ENCODE measurements at places on chromosomes 2 and 18. TPM values are rescaled to one million over a fixed set of nuclear protein-coding genes. Genes with fewer than 3 reads are reported as not detected.

DNA sequence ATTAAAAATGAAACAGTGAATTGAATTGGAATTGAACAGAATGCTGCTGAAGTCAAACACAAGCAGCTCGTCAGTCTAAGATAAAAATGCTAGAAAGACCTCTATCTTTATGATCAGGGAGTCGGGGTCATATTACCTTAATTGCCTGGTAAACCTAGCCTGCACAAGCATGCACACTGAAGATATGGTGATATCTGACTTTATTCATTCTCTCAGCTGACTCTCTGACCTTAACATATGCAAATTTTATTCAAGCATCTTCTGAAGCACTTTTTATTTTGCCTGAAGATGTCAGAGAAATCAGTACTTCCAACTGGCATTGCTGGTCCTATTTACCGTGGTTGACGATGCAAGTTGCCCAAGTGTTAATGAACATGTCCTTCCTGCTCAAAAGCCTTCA is 56.4 kb downstream of the DNER start:
- no peak for DNase-seq
- no peaks in the 10 kb centered on the region for H3K36me3 ChIP-seq
- no peak overlapping the region for H3K4me3 ChIP-seq
- no peaks in the 10 kb centered on the region for H3K4me1 ChIP-seq
- no peaks in the 10 kb centered on the region for H3K27me3 ChIP-seq
- no peak overlapping the region for H3K27ac ChIP-seq

KIF1A gene
- not detected for total RNA-seq

GPAT2 gene
- 3.9 TPM for total RNA-seq

DNA sequence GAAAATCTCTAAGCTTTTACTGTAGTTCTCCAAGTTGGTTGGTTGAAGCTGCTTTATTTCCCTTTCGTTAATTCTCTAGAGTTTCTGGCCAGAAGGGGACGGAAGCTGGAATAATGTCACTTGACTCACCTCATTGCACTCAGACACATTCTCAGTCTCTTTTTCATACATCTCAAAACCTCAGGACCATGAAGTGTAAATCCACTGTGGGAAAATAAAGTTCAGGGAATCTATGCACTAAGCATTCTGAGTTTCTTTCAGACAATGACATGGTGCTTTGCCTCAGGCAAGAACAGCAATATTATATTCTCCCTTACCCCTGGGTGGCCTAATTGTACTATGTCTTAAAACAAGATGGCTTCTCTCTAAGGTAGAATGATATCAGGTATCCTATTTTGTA is 167.8 kb downstream of the PRPF40A start:
- peak; percentile 87 for DNase-seq
- no peak overlapping the region for H3K27ac ChIP-seq
- no peak overlapping the region for H3K4me3 ChIP-seq
- no peaks in the 10 kb centered on the region for H3K36me3 ChIP-seq

ANKRD44 gene
- 4.9 TPM for total RNA-seq

DNA sequence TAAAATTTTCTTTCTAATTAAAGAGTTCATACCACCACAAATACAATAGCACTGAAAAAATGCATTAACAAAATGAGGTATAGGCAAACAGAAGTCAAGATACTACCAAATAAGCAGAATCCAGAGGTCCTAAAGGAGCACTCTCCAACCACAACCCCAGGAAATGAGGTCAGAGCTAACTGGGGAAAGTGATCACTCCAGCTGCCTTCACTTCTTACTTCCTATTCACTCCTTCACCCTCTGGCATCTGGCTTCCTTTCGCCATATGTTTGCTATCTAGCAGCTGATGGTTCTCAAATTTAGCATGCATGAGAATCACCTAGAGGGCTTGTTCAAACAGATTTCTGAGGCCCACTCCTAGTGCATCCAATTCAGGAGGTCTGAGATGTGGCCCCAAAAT is 212.6 kb upstream of the ACVR2A start:
- DNase-seq: peak; percentile 35
- H3K36me3 ChIP-seq: no peaks in the 10 kb centered on the region
- H3K4me1 ChIP-seq: no peaks in the 10 kb centered on the region
- H3K27me3 ChIP-seq: no peaks in the 10 kb centered on the region

FBXO41 gene
- total RNA-seq: 0.77 TPM

DNA sequence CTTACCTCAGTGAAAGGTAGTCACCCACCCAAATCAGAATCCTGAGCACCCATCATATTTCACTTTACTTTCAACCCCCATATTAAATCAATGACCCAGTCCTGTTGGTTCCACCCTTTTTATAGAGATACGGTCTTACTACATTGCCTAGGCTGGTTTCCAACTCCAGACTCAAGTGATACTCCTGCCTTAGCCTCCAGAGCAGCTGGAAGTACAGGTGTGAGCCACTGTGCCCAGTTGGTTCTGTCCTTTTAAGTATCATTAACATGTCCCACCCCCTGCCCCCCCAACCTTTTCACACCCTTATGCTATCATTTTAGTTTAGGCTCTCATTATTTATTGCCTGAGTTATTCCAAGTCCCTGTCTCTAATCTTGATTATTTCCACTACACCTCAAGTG is 28.7 kb downstream of the MSH6 start:
- H3K27ac ChIP-seq: no peak overlapping the region
- H3K4me1 ChIP-seq: peaks cover 6% of the 10 kb centered on the region
- H3K4me3 ChIP-seq: no peak overlapping the region
- peaks cover 6% of the 10 kb centered on the region for H3K36me3 ChIP-seq

CXCR1 gene
- not detected for total RNA-seq

ARL6IP6 gene
- total RNA-seq: 16.2 TPM

SP140 gene
- 0.33 TPM for total RNA-seq

GRCh38 chr2:74735564-74735963 is 81.5 kb downstream of the SEMA4F start:
- H3K27ac ChIP-seq: no peak overlapping the region
- H3K4me3 ChIP-seq: no peak overlapping the region
- peaks cover 11% of the 10 kb centered on the region for H3K4me1 ChIP-seq
- H3K36me3 ChIP-seq: no peaks in the 10 kb centered on the region
- DNase-seq: no peak
- no peaks in the 10 kb centered on the region for H3K27me3 ChIP-seq

DNA sequence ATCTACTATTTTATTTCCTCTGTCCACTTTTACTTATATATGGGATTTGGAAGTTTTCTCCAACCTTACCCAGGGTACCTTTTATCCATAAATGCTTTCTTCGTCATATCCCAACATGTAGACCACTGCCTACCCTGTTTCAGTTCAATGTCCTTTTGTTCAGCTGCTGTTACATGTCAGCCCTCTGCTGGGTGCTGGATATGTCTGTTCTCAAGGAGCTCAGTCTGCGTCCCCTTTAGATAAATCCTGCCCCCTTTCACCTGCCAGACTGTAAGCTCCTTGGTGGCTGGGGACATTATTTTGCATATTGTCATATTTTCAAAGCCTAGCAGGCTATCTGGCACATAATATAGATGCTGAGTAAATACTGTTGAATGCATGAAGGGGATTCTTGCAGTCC is 53.2 kb downstream of the NEMP2 start:
- no peak for DNase-seq
- no peak overlapping the region for H3K27ac ChIP-seq
- H3K4me3 ChIP-seq: no peak overlapping the region

GRCh38 chr2:111617299-111618225 is 266.4 kb downstream of the ANAPC1 start:
- no peak overlapping the region for H3K4me3 ChIP-seq
- peak; percentile 37 for DNase-seq
- peaks cover 2% of the 10 kb centered on the region for H3K27me3 ChIP-seq
- peaks cover 8% of the 10 kb centered on the region for H3K4me1 ChIP-seq

DNA sequence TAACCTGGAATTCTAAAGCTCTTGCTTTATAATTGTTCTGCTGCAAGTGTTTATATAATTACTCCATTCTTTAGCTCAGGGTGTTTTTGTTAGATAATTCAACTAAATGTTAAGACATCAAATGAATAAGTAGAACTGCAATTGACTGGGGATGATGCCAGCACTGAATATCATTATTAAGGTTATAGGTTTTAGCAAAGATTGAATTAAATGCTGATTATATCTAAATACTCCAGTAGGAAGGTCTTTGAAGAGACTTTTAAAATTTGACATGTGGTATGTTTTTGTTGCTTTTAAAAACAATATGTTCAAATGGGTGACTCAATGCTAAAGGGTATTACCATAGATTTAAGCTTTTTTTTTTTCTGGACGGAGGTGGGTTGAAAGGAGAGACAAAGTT is 170.1 kb upstream of the THUMPD2 start:
- H3K27ac ChIP-seq: no peak overlapping the region
- H3K27me3 ChIP-seq: no peaks in the 10 kb centered on the region
- no peaks in the 10 kb centered on the region for H3K4me1 ChIP-seq
- H3K36me3 ChIP-seq: no peaks in the 10 kb centered on the region

DNA sequence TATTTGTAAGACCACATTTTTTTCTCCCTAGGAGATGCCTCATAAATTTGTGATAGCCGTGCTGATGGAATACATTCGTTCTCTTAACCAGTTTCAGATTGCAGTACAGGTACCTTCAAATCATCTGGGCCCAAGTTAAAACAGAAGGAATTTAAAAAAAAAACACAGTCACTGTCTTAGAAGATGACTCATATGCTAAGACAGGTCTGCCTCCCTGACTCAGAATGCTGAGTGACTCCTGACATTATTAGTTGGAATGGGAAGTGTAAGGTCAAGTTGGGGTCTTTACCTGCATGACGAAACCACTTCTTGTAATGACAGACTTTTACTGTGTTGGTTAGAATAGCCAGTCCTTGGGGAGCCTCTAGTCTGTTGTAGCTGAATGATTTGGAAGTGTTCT is 26.3 kb downstream of the RMC1 start:
- no peak overlapping the region for H3K27ac ChIP-seq
- peaks cover 6% of the 10 kb centered on the region for H3K4me1 ChIP-seq
- H3K4me3 ChIP-seq: no peak overlapping the region
- DNase-seq: peak; percentile 69
- H3K36me3 ChIP-seq: peaks cover 23% of the 10 kb centered on the region
- no peaks in the 10 kb centered on the region for H3K27me3 ChIP-seq

GALNT5 gene
- total RNA-seq: 32.4 TPM

DNA sequence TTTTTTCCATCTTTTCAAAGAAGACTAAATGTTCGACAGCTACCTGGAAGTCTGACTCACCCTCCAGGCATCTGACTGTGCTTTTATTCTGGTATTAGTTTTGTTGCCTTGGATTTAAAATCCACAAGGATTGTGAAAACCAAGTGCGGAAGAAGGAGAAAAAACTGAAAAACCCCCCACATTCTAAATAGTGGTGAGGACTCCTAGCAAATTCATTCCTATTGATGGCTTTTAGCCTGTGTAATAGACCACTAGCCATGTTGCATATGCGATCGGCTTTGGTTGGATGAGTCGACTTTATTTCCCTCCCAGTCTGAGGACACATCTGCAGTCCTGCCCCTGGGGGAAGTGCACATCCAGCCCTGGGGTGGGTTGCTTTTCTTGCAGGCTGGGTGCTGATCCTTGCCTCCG is 16.9 kb downstream of the LDLRAD4 start:
- H3K4me3 ChIP-seq: no peak overlapping the region
- no peaks in the 10 kb centered on the region for H3K4me1 ChIP-seq
- no peaks in the 10 kb centered on the region for H3K27me3 ChIP-seq
- DNase-seq: no peak

DNA sequence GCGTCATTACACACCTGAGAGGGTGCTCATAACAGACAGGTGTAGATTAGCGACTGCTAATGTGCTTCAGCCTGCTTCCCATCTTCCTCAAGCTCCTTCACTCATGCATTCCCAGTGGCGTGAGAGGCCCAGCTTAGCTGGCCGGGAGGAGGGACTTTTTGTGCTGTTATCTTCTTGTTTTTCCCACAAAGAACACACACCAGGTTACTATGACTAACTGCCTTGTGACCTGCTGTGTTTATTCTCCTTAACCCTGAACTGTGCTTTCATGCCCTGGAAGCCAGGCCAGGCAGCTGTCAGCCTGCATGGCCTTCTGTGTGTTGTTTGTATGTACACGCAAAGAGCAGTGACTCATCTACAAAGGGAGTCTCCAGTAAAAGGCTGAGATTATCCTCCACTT is 143.8 kb downstream of the PIEZO2 start:
- H3K27me3 ChIP-seq: no peaks in the 10 kb centered on the region
- DNase-seq: peak; percentile 60
- no peaks in the 10 kb centered on the region for H3K36me3 ChIP-seq
- H3K4me1 ChIP-seq: no peaks in the 10 kb centered on the region

- H3K4me3 ChIP-seq: no peak overlapping the region
- no peaks in the 10 kb centered on the region for H3K27me3 ChIP-seq
- peak overlapping the region; percentile 83 for H3K27ac ChIP-seq
- peaks cover 46% of the 10 kb centered on the region for H3K4me1 ChIP-seq
- no peaks in the 10 kb centered on the region for H3K36me3 ChIP-seq
Measured at GRCh38 chr2:46872902-46873603, 42.6 kb downstream of the MCFD2 start.

GRCh38 chr18:59671551-59671950 is 25.7 kb downstream of the CCBE1 start:
- H3K27me3 ChIP-seq: no peaks in the 10 kb centered on the region
- DNase-seq: no peak
- no peaks in the 10 kb centered on the region for H3K36me3 ChIP-seq
- H3K4me1 ChIP-seq: peaks cover 18% of the 10 kb centered on the region

GRCh38 chr2:234033174-234033573 is 17.3 kb upstream of the SPP2 start:
- DNase-seq: no peak
- H3K27me3 ChIP-seq: no peaks in the 10 kb centered on the region
- H3K27ac ChIP-seq: no peak overlapping the region
- no peaks in the 10 kb centered on the region for H3K36me3 ChIP-seq

DNA sequence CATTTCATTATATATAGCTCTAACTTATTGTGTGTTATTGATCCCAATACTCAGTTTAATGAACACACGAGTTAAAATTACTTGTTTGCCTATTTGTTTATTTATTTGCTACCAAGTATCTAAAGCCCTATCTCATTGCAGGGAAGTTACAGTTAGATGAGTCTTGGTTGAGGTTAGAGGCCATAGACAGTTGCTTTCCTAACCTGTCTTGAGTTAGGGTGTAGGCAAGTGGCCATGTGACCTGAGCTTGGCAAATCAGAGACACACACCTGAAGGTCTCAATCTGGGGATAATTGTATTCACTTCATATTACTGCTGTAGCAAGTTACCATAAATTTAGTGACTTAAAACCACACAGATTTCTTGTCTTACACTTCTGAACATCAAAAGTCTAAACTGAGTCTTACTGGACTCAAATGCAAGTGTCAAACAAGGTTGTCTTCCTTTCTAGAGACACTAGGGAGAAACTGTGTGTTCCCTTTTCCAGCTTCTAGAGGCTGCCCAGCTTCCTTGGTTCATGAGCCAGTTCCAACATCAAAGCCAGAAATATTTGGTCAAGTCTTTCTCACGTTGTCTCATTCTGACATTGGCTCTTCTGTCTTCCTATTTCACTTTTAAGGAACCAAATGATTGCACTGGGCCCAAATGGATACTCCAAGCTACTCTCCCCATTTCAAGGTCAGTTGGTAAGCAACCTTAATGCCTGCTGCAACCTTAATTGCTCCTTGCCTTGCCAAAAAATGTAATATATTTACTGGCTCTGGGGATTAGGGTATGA is 39.7 kb downstream of the COL3A1 start:
- H3K4me1 ChIP-seq: no peaks in the 10 kb centered on the region
- peaks cover 13% of the 10 kb centered on the region for H3K36me3 ChIP-seq
- peak overlapping the region; percentile 15 for H3K27ac ChIP-seq

ALLC gene
- not detected for total RNA-seq

FBXO36 gene
- total RNA-seq: 3.5 TPM

XRCC5 gene
- total RNA-seq: 152 TPM

CHN1 gene
- 203 TPM for total RNA-seq

All from fibroblast of lung (primary cell).